Ascending aorta (tissue), 2 donors: ENCODE measurements at places on chromosomes 1 and 21.

DNA sequence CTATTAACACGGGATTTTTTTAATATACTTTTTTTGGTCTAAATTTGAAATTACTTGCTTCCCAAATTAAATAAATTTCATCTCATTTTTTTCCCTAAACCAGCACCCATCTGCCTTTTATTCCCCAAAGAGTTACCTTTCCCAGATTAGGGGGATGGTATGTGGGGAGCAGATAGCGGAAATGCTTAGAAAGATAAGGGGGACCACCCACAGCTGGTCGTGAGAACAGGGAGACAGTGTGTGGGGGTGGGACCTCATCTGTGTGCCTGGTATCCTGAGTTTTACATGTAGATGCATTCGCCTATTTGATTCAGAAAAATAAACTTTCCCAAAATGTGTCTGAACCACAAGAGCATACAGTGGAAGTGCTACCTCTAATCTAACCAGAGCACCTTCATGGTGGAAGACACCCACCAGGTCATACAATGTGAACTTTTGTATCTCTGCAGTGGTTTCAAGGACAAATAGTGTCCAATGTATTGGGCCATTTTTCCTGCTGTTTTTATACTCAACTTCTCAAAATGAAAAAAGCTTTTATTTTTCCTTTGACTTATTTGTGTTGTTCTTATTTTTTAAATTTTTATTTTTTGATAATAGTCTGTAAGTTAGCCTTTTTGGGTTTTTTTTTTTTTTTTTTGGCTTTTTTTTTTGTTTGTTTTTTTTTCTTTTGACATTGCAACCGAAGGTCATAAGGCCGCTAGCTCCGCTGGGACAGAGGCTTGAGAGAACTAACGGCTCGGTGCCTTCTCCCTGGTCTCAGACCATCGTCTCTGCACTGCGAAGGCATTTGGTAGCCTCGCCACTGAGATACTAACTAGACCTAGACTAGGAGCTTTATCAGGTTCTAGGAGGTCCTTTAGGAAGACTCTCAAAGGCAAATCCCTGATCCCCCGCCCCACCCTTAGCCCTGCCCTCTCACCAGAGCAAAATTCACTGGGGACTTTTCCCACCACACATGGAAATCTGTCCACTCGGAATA is 263.2 kb downstream of the TM2D1 start:
- DNase-seq, result no peak

DNA sequence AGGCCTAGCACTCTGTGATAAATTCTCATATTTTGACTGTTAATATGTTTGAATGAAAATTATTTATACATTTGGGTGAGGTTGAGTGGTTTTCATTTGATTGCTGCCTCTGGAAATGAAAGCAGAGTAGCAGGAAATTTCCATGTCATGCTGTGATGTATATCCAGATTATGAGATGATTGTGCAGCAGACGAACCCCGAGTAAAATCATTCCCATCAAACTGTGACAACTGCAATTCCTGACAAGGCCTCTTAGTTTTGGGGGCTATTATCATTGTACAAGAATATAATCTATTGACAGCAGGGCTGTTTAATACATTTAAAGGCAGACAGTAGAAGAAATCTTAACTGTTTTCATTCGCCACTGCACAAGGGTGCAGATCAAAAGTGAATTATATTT is 134.8 kb downstream of the ATG4C start:
- DNase-seq, result no peak

GRCh38 chr1:201016211-201016651 is 7.3 kb downstream of the KIF21B start:
- DNase-seq, result no peak

GRCh38 chr1:56799605-56800400 is 19.4 kb downstream of the FYB2 start:
- no peak for DNase-seq

GRCh38 chr1:153968000-153968363 is 280 bp downstream of the CREB3L4 start:
- no peak for DNase-seq

- DNase-seq, result no peak
Measured at GRCh38 chr1:151282883-151283725, 1.0 kb downstream of the ZNF687 start.

DNA sequence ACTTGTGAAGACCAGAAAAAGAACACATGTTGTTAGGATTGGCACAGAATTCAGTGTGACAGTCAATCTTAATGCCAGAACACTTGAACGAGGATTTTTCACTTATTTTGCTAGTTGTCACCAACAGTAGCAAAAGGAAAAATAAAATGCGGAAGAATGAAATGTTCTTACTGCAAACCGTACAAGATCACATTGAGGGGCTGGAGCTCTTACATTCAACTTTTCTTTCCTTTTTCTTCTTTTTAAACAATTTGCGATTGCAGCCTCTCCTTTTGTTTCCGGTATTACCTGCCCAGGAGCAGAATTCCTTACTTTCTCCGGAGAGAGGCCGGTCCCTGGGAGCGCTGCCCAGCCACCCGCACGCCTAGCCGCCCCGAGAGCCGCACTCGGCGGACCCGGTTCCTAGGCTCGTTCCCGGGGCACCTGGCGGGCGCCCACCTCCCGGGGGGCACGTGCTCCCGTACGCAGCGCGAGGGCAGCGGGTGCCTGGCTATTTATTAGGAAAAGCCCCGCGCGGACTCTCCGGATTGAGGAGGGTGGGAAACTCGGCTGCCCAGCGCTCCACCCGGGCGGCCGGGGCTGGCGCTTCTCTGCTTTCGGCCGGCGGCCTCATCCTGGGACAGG is 1.2 kb upstream of the CAMTA1 start:
- DNase-seq, result no peak

DNA sequence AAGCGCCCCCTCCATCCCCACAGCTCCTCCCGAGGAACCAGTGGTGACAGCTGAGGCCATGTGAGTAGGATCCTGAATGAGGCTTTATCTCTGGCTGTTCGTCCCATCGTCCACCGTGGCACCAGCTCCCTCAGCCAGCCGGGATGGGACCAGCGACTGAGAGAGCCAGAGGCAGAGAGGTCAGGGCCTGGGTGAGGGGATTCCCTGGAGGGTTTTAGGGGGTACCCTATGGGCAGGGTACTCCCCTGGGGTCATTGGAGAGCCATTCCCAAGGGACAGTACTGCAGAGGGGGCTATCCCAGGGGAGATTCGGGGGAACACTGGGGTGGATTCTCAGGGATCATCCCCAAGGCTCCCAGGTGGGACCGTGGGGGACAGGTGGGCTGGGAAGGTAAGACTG is 2.4 kb downstream of the TMEM125 start:
- no peak for DNase-seq

GRCh38 chr1:211334986-211335385 is 8.4 kb downstream of the TRAF5 start:
- DNase-seq, result no peak

- DNase-seq, result no peak
Measured at GRCh38 chr1:152961226-152961891, 9.1 kb upstream of the SPRR4 start.

- no peak for DNase-seq
Measured at GRCh38 chr1:159917533-159918351, 7.6 kb downstream of the TAGLN2 start.
